ENCODE measurements at places on chromosomes 12 and 14.

DNA sequence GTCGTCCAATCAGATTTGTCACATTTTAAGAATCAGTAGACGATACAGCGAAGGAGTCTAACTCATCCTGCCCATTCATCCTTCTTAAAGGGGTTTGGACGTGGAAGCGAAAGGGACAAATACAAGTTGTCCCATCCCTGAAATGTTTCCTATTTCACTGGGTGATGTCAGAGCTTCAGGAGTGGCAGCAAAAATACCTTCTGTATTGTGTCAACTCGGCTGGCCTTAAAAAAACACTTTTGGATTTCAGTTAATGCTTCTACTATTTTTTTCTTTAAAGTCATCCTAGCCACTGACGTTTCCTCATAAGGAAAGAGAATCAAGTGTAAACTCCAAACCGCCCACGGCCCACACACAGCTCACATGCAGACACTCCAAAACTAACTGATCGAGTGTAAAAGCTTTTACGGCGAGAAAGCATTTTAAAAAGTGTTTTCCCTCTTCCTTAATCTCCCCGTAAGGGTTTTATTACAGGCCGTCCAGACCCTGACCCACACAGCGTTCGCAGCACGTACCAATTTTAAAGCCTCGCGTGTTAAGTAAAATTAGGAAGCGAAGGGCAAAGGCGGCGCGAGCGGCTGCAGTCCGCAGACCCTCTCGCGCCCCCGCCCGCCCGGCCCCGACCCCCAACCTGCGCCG lies 593 bp downstream of the CFL2 start:
- DNase-seq: peak; percentile 32

DNA sequence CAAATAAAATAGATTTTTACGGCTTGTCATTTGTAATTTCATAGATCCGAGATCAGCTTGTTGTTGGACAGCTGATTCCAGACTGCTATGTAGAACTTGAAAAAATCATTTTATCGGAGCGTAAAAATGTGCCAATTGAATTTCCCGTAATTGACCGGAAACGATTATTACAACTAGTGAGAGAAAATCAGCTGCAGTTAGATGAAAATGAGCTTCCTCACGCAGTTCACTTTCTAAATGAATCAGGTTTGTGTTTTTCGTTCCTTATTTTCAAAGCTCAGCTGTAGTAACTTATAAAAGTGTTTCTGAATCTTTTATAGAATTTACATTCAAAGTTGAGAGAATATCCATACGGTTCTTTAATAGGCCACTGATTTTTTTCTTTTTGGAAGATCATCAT lies 89.1 kb downstream of the LRRK2 start:
- DNase-seq: no peak

DNA sequence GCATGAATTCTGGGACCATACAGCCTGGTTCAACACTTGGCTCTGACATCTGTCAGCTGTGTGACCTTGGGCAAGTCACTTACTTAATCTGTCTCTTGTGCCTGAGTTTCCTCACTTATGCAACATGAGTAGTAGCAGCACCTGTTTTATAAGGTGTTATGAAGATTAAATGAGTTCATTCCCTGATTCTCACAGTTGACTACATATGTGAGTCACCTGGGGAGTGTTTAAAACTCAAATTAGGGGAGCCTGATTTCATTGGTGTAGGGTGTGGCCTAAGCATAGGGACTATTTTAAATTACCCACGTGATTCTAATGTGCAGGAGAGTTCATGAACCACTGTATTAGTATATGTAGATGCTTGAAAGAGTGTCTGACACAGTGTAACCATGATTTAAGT lies 36.7 kb upstream of the TMEM233 start:
- no peak for DNase-seq

- DNase-seq: peak; percentile 80
Observed at GRCh38 chr14:36208690-36209278, 32.3 kb upstream of the PTCSC3 start.

DNA sequence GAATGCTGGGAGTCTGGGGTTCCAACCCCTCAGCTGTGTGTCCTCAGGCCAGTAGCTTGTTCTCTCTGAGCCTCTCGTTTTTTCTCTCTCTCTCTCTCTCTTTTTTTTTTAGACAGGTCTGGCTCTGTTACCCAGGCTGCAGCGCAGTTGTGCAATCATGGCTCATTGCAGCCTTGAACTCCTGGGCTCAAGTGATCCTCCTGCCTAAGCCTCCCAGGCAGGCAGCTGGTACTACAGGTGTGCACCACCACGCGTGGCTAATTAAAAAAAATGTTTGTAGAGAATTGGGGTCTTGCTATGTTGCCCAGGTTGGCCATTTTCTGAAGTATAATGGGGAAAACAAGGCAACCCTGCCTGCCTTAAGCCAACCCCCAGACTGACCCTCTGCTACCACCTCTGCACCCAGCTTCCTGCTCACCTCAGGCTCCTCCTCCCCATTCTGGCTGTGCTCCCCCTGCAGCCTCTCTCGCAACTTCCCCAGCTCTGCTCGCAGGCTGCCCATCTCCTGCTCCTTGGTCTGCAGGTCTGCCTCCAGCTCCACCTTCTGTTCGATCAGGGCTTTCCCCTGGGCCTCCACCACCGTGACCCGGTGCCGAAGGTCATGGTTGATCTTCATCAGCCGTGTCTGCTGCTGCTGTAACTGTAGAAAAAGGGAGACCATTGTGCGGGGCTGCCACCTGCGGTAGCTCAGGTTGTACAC lies 35.2 kb downstream of the RILPL1 start:
- no peak for DNase-seq

GRCh38 chr12:108483213-108484059 lies 31.6 kb upstream of the FICD start:
- no peak for DNase-seq

DNA sequence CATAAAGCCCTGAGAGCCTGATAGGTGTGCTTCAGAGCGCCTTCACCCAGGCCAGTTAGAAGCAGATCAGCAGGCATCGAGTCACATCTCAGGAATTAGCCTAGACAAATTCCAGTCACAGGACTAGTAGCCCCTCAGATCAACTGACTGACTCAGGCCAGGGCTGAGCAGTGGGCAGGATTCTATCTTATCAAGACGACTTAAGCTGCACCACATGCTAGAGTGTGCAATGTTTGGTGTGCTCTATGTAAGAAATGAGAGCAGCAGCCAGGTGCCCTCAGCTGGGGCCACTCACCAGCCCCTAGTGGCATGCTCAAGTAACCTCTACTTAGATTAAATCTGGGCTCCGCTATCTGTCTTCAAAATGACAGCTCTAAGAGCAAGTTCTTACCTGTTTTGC lies 19.7 kb upstream of the NGB start:
- no peak for DNase-seq

DNA sequence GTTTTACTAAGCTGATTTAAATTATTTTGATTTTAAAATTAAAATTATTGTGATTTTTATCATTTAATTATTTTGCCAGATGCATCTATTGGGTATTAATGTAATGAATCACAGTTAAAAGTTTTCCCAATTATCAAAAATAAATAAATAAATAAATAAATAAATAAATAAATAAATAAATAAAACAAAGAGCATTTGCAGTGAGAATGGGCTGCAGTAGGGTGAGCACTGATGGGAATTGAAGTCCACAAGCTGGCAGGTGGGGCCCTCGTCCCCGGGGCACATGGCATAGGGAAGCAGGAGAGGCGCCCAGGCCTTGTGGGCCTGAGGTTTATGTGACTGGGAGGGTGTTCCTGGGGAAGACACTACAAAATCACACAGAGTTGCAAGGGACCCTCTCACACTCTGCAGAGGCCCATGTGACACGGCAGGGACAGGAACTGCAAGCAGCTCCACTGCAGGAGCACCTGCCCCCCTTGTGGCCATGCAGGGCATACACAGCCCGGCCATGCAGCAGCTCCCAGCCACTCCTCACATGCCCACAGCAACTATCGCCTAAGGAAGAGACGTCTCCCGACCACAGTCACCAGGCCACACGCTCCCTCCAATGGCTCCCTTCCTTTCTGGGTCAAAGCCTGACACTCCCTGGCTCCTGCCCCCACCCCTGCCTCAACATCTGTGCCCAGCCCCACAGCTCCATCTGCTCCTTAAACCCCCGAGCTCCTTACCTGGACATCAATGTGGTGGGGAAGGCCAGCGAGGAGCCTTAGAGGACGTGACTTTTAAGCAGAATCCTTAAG lies 256.3 kb upstream of the SFSWAP start:
- peak; percentile 18 for DNase-seq

- DNase-seq: no peak
Observed at GRCh38 chr12:120220838-120221575, 20.1 kb upstream of the RPLP0 start.

DNA sequence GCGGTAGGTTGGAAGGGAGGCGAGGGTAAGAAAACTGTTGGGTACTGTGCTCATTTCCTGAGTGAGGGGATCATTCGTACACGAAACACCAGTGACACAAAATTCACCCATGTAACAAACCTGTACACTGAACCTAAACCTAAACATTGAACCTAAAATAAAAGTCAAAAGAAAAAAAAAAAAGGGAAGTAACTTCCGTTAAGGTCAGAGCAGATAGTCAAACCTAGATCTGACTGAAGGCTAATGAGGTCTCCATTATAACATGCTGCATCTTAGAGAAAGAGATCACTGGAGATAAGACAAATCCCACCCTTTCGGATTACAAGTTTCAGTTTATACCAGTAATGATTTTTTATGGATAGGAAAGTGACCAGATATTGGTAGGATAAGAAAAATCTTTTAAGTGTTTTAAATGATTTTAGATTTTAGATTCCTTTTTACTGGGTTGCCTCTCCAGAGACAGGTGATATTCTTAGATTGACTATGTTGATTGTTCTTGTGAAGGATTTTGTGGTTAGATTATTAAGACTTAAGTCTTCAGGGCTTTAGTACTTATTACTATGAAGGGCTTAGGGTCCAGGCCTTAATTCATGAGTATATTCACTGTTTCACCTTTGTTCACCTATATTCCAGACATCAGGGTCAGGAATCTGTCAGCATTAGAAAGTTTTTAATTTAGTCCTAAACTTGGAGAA lies 11.2 kb upstream of the NCKAP1L start:
- no peak for DNase-seq

DNA sequence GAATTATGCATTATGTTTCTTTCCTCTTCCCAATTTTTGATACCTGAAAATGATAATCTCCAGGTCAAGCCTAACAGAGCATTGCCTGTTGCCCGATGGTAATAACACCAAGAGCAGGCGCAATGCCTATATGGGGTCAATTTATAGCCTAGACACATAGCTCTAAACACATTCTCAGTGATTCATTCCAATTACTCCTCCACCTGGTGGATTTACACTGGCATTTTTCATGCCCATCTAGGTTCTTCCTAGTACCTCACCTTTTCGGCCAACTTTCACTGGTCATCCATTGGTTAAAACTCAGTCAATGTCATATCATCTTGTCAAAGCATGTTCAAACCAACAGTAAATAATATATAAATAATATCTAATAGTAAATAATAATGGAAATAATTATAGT lies 53.1 kb downstream of the EIF2S3B start:
- DNase-seq: no peak

GRCh38 chr14:67442139-67442906 lies 30.4 kb upstream of the PLEK2 start:
- DNase-seq: no peak

DNA sequence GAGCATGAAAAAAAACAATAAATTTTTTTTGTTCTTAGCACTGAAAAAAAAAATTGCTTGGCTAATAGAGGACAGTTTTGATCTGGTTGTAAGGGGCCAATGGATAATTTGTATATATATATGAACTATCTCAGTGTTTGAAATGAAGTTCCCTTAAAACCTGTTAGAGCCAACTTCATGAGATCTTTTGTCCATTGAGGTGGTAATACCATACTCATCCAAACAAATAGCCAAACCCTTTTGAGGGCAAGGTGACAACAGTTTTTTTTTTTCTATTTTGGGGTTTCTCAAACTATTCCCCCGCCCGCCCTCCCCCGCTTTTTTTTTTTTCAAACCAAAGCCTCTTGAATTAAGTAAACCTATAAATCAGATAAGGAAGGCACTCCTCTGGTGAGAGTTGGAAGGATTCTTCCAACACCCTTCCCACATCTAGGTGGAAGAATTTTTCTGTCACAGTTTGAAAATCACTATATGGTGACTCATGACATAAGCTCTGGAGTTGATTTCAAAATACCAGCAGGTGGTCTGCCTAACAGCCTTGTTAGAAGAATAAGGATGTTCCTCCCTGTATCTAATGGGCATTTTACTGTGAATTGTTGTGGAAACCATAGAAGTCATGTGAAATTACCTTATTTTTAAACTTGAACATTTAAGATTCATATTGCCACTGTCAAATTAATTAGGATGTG lies 10.2 kb downstream of the ARHGAP5 start:
- no peak for DNase-seq

DNA sequence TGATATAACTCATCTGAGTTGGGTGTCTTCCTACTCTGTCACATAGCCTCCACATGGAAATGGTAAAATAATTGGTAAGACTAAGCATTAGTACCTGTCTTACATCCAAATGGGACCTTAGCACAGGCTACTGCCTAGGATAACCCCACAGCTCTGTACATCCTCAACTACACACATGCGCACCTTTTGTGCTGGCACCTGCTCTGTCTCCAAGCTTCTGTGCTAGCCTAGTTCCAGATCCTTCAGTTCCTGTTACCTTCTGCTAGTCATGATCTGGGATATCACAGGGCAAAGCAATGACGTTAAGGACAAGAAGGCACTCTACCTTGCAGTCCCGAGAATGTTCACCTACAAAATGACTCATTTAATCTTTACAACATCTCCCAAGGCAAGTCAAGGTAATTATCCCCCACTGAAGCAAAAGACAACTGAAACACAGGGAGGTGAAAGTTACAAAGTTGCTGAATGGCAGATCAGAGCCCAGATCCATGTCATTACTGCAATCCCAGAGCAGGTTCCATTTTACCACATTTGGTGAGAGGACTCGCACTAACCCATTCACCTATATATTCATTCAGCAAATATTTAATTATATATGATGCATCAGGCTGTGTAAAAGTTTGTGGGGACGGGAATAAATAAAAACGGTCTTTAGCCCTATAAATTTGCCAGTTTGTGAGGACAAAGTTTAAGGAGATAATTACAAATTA lies 61.7 kb downstream of the PPM1H start:
- DNase-seq: no peak

- DNase-seq: no peak
Observed at GRCh38 chr14:105767315-105767714, 240.9 kb downstream of the TMEM121 start.

DNA sequence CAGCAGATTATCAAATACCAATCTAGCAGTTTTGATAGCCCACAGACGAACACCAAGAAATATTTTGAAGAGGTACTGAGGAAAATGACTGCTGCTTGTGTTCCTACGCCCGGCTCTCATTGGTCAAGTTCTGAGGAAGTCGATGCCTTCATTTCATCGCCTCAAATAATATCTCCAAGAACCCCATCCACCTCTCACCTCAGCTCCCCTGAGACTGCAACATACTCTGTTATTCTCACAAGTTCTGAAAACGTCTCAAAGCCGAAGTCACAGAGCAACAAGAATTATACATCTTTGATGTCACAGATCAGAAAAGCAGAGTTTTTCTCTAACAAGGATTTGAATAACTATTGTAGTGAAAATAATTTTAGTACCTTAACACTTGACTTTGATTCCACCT lies 55.5 kb upstream of the BCAT1 start:
- no peak for DNase-seq

DNA sequence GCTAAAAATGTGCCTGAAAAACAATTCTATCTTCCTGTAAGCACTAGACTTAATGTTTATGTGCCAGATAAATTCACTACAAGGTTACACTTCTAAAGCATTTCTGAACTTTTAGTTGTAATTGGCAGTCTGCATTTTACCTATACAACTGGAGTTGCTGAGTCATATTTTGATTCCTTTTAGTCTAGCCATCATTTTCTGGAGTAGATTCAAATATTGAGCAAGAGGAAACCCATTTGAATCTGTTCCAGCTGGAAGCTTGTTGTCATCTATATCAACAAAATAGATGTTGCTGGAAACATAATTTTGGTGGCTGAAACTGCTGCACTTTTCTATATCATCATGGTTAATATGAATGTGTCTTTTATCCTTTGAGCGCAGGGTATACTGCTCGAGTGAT lies 122.2 kb upstream of the CCDC175 start:
- peak; percentile 39 for DNase-seq
